ENCODE measurements at places on chromosomes 13 and 19.

DNA sequence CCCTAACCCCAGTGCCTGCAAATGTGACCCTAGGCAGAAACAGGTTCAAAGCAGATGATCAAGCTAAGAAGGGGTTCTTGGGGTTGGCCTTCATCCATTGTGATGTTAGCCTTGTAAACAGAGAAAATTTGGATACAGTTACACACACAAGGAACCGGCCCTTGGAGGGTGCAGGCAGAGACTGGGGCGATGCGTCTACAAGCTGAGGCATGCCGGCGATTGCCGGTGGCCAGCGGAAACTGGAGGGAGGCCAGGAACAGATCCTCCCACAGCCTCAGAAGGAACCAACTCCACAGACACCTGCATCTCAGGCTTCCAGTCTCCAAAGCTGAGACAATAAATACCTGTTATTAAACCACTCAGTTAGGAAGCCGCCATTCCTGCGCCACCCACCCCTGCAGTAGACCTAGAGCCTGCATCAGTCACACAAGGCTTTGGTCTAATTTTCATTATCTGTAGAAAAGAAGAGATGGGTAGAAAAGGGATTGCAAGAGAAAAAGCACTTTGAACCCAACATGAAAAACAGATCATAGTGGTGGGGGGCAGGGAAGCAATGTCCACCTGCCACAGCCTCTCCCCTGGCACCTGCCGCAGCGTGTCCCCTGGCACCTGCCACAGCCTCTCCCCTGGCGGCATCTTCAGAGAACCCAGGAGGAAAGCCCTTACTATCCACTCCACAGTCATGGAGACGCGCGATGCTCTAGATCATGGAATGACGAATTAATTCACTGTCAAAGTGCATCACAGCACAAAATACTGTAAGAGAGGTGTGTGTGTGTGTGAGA is 119.7 kb upstream of the SOX1 start:
- no peak for DNase-seq

DNA sequence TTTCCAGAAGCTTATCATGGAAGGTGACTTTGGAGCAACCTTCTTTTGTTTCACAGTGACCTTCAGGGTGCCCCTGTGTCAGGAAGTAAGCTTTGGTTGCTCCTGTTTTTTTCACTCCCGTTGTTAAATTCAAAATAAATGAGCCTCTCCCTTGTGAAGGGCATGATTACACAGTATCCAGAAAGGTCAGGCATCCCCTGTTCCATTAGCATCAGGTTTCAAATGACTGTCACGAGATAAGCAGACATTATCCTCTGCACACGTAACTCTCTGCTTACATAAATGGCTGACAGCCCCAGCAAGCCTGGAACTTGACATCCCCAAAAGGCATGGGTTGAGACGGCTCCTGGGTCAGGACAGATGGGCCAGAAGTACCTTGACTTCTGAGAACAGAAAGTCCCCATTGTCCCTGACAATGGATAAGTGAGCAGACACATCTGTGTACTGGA is 52.0 kb downstream of the RAB20 start:
- no peak for DNase-seq

DNA sequence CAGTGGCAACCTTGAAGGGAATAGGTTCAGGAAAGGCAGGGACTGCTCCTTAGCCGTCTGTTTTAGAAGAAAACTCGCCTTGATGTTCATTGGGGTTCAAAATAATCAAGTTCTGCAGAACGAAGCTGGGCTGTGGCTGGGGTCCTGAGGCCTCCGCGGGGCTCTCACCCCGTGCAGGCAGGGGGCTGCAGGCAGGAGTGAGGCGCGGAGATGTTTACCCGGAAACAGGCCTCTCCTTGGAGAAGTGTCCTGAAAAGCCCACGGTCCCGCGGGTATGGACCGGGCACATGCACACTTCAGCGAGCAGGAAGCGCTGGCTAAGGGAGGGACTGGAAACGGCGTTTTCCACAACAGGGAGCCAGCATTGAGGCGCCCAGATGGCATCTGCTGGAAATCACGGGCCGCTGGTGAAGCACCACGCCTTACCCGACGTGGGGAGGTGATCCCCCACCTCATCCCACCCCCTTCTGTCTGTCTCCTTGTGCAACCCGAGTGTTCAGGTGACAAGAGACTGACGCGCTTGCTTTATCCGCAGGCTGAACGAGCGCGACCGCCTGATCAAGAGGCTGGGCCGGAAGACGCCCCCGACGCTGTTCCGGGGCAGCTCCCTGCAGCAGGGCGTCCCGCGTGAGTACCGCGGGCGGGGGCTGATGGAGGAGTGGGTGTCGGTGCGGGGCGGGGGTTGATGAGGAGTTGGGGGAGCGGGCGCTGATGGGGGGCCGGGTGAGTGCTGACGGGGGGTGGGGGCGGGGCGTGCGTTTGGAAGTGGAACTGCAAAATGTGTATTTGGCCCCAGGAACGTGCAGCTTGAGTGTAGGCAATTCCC is 39.6 kb downstream of the SHISA2 start:
- no peak for DNase-seq

GRCh38 chr13:99829593-99830239 is 141.9 kb downstream of the ZIC5 start:
- no peak for DNase-seq

DNA sequence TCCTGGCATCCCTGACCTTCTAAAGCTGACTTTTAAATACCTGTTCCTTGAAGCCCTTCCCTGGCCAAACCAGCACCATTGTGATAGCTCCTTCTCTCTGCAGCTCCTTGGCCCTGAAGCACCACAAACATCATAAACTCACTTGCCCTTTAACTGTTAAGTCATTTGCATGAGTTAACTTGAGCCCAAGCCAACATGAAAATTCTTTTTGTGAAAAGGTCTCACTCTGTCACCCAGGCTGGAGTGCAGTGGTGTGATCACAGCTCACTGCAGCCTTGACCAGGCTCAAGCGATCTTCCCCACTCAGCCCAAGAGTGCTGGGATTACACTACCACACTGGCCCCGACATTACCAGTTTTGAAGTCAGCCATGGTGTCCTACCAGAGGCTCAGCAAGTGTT is 87.8 kb downstream of the ZIC5 start:
- no peak for DNase-seq

DNA sequence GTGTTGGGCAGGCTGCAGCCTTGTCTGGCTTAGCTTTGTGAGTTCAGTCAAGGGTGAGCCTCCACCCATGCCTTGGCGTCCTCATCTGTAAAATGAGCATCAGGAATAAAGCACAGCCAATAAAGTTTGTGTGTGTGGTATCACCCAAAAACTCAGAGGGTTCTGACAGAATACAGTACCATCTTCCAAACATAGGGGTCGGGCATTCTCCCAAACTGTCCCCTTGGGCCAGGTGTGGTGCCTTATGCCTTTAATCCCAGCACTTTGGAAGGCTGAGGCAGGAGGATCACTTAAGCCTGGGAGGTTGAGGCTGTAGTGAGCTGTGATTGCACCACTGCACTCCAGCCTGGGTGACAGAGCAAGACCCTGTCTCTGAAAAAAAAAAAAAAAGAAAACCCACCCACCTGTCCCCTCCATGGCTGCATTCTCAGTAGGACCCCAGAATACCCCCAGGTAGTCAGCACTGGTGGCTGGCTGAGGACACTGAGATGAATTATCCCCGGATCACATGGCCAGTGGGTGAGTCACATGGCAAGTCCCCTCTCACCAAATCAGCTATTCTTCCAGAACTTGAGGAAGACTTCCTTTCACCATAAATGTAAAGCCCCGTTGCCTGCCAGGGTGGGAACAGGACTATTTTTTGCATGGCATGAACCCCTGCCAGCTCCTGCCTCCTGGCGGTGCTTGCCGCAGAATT is 18.6 kb downstream of the POP4 start:
- no peak for DNase-seq

DNA sequence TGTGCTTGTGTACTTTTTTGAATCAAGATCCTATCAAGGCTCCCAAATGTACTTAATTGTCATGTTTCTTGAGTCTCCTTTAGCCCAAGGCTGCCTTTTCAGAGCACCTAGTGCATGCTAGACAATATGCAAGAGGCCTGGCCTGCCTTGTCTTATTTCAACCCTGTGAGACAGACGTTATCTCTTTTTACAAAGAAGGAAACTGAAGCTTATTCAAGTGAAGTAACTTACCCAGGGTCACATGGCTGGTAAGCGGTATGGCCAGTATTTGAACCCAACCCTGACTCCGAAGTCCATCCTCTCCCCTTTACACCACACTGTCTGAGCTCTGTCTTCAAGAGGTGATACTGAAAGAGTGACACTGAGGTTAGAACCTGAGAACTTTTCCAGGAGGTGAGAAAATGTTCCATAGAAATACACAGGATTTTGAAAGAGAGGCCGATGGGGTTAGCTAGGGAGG is 505.1 kb downstream of the FOXO1 start:
- no peak for DNase-seq

- no peak for DNase-seq
Observed at GRCh38 chr13:54633456-54633855, 1604.8 kb downstream of the OLFM4 start.

- DNase-seq: no peak
Observed at GRCh38 chr13:72005455-72005854, 138.5 kb upstream of the DACH1 start.

DNA sequence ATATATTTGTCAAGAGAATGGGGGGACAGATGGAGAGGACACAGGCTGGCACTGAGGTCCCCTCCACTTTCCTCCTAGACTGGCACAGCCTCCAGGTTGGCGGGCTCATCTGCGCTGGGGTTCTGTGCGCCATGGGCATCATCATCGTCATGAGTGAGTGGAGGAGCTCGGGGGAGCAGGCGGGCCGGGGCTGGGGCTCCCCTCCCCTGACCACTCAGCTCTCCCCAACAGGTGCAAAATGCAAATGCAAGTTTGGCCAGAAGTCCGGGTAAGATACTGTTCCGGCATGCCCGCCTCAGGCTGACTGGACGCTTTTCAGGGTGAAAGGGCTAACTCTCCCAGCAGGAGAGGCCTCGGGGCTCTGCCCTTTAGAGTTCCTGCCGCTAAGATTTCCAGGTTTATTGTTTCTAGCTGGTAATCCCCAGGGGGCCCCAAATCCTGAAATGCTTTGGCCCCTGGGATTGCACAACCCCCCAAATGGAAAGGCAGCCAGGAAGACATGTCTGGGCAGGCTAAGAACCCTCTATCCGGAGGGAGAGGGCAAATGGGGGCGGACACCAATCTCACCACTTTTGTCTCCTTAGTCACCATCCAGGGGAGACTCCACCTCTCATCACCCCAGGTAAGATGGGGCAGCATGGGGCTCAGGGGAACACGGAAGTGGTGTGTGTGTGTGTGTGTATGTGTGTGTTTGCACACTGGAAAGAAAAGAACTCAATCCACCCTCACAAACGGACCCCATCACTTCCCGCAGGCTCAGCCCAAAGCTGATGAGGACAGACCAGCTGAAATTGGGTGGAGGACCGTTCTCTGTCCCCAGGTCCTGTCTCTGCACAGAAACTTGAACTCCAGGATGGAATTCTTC is 7.3 kb downstream of the FXYD3 start:
- no peak for DNase-seq

GRCh38 chr13:99608345-99608744 is 107.1 kb downstream of the TM9SF2 start:
- no peak for DNase-seq

DNA sequence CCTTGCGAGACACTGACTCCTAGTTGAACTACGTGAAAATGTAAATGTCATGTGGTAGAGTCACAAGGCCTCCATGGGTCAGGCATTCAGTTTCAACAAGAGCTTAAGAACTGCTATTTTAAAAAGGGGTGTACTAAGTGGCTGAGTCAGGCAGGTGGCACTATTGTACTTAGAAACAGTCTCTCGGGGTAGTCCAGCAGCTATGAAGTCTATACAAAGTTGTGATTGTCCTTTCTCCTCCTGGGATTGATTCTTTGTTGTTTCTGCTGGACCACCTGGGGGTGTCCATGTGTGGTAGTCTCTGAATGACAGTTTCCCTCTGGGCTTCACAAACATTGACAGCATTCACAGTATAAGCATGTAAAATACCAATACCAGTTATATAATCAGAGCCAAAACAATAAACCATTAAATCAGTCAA is 33.0 kb downstream of the UGGT2 start:
- peak; percentile 84 for DNase-seq

DNA sequence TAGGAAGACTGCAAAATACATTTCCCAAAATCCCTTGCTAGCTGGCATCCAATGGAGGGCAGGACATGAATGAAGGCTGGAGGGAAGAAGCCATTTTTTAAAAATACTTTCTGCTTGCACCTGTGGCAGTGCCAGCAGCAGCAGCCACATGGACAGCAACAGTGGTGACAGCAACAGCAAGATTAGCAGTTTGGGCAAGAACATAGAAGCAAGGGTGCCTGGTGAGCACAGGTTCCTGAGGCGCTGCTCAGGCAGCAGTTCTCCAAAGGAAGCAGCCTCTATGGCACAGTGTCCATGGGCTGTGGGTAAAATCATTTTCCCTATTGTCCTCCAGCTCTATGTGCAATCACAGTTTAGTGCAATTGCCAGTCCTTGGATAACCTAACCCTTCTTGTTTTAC is 1.3 kb upstream of the FAM216B start:
- no peak for DNase-seq

GRCh38 chr13:76745261-76746200 is 140.7 kb downstream of the KCTD12 start:
- no peak for DNase-seq

GRCh38 chr19:33293255-33294057 is 8.9 kb downstream of the CEBPA start:
- DNase-seq: peak; percentile 73

- no peak for DNase-seq
Observed at GRCh38 chr13:40235160-40235796, 431.2 kb downstream of the FOXO1 start.

GRCh38 chr13:30037766-30038165 is 187.3 kb upstream of the UBL3 start:
- DNase-seq: no peak

GRCh38 chr19:38583219-38583984 is 34.4 kb downstream of the MAP4K1 start:
- no peak for DNase-seq

- peak; percentile 23 for DNase-seq
Observed at GRCh38 chr19:48568345-48568886, 16.4 kb downstream of the SULT2B1 start.

DNA sequence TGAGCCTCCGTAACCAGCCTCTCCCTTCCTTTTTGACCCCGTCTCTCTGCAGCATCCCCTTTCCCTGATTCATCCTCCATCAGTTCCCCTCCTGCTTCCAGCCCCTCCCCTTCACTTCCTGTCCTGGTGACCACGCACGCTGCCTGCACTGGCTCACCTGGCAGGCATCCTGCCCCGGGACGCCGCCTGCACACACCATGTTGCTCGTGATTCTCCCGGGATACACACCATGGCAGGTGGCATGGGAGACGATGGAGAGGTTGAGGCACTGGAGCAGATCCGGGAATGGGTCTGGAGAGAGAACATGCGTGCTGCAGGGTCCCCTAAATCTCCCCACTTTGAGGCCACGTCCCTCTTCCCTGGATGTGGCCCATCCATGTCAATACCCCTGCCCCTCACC is 4.2 kb downstream of the KLK12 start:
- no peak for DNase-seq

Data from cardiac muscle cell (in vitro differentiated cells and primary cell).